ENCODE measurements at places on chromosomes 2 and 18. TPM values are rescaled to one million over a fixed set of nuclear protein-coding genes. Genes with fewer than 3 reads are reported as not detected.

DNA sequence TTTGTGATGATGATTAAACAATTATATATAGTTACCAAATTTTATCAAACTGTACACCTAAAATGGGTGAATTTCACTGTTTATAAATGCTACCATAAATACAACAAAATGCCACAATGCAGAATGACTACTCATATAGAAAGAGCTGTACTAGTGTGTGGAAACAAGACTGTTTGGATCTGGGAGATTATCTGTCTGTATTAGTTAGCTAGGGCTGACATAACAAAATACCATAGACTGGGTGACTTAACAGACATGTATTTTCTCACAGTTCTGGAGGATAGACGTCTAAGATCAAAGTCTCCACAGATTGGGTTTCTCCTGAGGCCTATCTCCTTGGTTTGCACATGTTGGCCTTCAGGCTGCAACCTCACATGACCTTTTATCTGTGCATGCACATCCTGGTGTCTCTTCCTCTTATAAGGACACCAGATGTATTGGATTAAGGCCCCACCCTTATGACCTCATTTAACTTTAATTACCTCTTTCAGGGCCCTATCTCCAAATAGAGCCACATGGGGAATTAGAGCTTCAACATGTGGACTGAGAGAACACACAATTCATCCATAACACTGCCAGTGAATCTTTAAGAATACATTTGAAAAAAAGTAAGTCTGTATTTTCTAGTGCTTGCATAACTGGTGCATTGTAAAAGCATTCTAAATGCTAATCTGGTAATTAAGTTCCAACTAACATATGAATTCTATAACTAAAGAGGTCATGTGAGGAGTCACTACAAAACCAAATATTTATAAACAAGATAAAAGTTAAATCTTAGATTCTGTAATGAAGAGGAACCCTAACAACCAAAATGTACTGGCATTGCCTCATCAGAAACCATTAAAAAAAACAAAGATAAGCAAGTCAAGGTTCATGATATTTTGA lies 699.6 kb downstream of the NYAP2 start:
- DNase-seq, result no peak

- DNase-seq, result no peak
Observed at GRCh38 chr2:184178229-184178628, 420.1 kb upstream of the ZNF804A start.

GRCh38 chr2:7620255-7620654 lies 703.0 kb downstream of the RNF144A start:
- no peak for DNase-seq

GRCh38 chr2:197450465-197450864 lies 2.9 kb upstream of the COQ10B start:
- DNase-seq, result peak; percentile 60

ANKRD30B gene
- polyA plus RNA-seq, result 0.99 TPM

DNA sequence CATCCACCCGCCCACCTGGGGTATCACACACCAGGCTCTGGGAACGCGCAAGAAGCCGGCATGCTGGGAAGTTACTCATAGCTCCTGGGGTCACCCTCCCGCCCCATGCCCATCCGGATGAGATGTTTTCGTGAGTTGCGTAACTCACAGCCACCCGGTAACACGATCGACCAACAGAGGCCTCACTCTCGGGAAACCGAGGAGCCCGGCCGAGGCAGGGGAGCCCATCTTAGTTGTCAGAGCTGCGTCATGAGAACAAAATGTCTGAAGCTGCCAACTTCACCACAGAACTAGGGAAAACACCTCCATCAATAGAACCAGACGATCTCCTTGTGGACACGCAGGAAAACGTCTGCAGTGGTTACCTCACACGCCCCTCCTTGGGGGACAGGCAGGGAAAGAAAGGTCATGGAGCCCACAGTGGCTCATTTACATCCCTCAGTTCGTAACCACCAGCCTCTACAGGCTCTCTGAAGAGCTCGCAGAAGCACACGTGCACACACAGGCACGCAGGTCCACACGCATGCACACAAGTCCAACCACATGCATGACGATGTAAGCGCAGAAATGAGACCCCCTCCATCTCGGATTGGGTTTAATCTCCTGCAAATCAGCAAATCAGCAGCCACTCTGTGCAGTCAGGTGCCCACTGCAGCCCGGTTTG lies 26.2 kb downstream of the ADI1 start:
- DNase-seq, result no peak

DNA sequence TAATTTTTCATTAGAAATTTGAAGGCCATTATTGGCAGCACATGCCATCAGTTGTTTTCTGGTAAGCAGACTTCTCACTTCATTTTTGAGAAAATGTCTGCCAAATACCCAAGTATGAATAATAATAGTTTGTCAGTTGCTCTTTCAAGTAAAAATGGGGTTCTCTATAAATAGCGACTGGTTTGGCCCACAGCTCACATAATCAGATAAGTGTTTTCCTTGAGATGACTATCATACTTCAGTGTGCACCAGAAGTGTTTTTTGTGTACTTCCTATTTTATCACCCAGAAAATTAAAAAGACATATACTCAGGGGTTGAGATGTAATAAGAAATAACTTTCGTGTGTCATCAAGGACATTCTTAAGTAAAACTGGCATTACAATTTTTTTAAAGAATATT lies 147.1 kb downstream of the PHLPP1 start:
- DNase-seq, result no peak

- DNase-seq, result no peak
Observed at GRCh38 chr2:215903203-215903602, 110.1 kb downstream of the MREG start.

DNA sequence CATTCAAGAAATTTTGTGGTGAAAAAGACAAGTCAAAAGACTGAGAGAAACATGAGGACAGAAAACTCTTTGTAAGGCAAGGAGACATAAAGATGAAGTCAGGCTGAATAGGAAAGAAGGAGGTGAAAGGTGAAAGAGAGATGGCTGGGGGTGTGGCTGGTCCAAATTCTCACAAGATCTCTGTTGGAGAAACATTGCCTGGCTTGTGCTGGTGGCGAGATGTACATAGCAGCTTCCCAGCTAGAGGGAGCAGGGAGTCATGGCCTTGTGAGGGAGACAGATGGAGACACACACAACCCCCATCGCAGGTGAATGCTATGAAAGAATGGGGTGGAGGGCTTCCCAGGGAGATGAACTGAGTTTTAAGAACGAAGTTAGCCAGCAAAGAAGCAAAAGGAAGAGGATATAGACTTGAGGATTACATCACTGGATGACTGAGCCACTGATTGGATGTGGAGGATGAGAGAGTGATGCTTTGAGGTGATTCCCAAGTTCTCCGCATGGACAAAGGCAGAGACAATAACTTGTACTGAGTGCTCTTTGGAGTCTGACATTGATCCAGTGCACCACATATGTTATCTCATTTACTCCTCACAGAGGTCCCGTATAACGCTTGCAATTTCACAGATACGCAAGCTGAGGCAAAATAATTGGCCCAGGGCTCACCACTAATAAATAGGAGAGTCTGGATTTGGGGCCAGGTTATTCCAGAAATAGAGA lies 3.7 kb upstream of the EMX1 start:
- no peak for DNase-seq

- DNase-seq, result no peak
Observed at GRCh38 chr2:35973132-35973736, 382.3 kb upstream of the CRIM1 start.

DNA sequence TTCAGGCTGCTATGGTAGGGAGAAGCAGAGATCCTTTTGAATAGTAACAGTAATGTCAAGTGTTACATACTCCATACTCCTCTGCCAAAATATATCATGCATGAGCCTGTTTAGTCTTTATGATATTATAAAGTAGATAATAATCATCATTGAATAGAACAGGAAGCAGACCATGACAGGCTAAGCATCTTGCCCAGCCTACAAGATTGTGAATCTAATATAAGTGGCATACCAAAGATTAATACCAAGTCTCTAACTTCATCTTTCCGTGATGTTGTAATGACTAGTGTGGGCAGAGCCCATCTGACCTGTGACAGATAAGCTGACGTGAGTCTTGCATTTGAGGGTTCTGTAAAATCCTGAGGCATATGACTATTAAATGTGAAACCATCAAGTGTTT lies 13.1 kb downstream of the NDUFB3 start:
- DNase-seq, result no peak

SERPINB3 gene
- 0.07 TPM for polyA plus RNA-seq

GRCh38 chr2:134344954-134345697 lies 91.3 kb downstream of the MGAT5 start:
- DNase-seq, result no peak

CHRND gene
- polyA plus RNA-seq, result 0.07 TPM

DNA sequence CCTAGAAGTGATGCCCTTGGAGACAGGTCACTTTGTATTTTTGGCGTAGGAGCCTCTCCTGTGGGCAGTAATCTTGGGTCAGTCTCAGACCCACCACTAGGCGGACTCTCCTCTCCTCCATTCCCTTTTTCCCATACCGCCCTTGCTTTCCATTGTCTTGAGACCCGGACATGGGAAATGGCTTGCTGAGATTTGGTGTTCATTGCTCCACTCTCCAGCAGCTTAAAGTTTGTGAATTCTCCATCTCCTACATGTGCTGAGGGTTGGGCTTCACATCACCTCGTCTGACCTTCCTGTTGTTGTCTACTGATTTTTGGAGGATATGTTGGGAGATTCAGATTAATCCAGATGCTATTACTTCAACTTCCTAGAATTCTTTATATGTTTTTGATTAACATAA lies 159.2 kb upstream of the RAB12 start:
- no peak for DNase-seq

DNA sequence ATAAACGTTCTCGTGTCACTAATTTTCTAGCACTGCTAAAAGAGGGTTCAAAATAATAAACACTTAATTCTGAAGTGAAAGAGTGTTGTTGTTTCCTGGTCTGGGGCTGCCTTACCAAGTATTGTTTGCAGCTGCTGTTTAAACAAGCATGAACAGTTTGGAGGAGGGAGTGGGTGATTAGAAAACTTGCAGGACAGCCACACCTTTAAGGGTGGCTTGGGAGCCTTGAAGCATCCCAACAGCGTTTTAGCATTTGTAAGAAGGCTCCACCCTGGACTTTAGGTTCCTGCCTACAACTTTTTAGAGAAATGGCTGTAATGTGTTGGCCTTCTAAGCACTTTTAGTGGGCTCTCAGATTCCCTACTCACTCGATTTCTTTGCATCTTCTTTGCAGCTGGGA lies 371.6 kb downstream of the TGIF1 start:
- DNase-seq, result no peak

COA5 gene
- polyA plus RNA-seq, result 26.0 TPM

GRCh38 chr2:234947556-234947955 lies 4.3 kb upstream of the SH3BP4 start:
- no peak for DNase-seq

DNA sequence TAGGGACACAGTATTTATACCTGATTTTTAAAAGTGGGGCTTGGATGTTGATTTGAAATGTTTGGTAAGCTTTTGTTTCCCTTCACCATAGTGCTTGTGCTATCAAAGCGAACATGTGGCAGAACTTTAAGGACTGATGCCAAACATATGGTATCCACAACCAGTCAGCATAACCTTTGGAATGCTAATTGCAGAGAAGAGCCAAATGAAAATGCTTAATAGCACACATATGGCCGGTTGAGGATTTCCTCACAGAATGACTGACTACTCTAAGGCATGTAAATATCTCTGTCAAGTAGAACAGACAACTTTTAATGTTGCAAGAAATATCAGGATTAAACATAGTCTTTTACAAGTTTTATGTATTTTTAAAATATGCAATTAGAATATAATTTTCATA lies 120.9 kb upstream of the COL3A1 start:
- DNase-seq, result no peak

DNA sequence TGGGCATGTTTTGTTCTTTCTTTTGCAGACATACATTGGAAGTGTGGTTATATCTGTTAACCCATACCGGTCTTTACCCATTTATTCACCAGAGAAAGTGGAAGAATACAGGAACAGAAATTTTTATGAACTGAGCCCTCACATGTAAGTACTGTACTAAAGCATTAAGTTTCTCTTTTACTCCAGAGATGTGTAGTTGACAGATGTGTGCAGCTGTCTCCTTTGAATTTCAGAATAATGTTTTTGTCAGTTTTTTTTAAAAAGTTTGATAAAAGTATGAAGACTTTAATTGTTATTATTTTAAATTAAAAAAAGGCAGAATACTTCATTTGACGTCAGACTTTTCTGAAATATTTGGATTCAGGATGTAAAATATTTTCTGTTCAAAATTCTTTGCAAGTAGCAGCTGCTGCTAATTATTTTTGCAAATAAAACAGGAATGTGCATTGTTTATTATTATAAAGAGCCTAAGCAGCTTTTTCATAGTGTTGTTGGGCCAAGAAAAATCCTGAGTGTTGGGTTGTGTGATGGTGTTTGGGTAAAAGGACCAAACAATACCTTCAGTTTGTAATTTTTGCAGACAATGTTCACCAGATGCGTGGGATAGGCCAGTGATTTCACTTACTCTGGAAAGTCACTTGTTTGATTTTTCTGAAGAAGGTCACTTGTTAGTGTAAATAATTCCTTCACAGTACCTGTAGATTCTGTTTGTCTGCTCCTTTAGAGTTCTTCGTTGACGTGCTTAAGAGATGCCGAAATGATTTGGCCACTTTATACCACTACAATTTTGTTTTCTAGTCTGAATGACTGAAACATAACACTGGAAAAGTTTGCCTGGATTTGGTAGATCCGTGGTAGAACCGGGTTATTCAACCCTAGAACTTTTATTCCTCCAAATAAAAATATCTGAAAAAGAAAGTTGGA lies 51.1 kb downstream of the MYO1B start:
- DNase-seq, result no peak

DNA sequence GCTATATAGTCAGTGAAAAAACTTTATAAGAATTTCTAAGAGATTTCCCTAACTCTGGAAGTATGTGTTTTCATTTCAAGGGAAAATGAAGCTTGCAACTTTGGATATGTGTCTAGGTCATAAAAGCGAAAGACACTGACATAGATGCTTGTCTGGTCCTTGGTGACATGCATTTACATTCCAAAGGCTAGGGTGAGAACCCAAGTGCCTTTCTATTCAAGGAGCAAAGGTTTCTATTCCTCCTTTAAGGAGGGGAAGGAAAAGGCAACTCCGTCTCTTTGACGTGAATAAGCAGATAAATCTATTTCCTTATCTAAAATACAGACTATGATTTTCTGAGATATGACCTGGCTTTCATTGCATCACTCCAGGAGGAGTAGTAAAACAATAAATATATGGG lies 261.1 kb downstream of the CDH7 start:
- DNase-seq, result no peak

- DNase-seq, result no peak
Observed at GRCh38 chr2:8494589-8494988, 187.3 kb upstream of the ID2 start.

IL36B gene
- not detected for polyA plus RNA-seq
